Fibroblast of skin of left quadriceps (primary cell): ENCODE measurements at places on chromosomes 7 and 10.

- DNase-seq = no peak
Observed at GRCh38 chr10:71978476-71978875, 14.3 kb downstream of the CHST3 start.

GRCh38 chr7:149489391-149490024, 8.1 kb downstream of the ZNF746 start:
- DNase-seq = no peak

GRCh38 chr7:132240821-132241422, 335.3 kb downstream of the PLXNA4 start:
- no peak for DNase-seq

DNA sequence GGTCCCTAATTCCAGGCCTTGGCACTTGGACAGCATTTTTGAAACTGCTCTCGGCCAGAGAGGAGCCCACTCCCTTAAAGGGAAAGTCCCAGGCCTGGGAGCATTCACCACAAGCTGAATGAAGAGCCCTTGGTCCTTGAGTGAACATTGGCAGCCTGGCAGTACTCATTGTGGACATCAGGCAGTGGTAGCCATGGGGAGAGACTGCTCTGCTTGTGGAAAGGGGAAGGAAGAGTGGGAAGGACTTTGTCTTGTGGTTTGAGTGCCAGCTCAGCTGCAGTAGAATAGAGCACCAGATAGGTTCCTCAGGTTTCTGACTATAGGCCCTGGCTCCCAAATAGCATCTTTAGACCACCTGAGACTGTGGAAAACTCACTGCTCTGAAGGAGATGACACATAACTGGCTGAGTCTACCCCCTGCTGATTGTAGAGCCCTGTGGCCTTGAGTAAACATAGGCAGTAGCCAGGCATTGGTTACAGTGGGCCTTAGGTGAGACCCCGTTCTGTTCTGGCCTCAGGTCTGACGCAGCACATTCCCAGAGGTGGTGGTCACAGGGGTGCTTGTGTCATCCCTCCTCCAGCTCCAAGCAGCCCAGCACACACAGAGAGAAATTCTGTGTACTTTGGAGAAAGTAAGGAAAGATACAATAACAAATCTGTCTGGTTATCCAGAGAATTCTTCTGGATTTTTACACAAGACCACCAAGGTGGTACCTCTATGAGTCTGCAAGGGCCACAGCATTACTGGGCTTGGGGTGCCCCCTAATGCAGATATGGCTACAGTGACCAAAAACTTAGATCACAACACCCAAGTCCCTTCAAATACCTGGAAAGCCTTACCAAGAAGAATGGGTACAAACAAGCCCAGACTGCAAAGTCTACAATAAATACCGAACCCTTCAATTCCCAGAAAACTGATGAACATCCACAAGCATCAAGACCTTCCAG, 153.8 kb downstream of the GNAI1 start:
- no peak for DNase-seq

DNA sequence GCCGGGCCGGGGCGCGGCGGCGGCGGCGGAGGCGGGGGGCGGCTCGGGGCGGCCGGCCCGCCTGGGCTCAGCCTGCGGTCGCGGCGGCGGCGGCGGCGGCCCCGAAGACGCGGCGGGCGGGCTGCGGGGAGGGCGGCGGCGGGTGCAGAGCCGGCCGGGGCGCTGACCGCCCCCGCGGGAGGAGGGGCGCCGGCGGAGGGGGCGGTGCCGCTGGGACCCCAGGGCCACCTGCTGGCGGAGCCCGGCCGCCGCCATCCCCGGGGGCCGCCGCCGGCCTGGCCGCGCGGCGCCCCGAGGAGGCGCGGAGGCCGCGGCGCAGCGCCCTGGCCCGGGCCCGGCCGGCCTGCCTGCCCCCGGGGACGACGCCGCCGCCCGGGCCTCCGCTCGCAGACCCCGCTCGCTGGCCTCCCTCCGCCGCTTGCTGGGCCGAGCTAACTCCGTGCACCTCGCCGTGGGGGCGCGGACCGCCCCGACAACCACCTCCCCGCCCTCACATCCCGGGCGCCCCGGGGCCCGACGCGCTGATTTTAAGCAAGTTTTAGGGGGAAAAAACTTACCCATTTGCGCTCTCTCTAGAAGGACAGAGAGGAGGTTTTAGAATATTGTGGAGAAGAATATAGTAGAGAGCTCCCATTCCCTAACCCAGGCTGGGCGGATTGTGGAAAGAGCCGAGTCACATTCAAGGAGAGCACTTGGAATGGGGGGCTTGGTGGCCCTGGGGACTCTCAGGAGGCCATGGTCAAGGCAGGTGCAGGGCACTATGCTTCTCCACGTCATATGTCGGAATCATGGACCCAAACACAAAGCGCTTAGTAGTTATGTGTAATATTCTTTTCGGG, at the start of gene BEND7:
TSS of gene BEND7 (minus strand) at position 140 of the 839 bp plus-strand sequence. CDS start 481 bp downstream, outside the sequence.
- no peak for DNase-seq

GRCh38 chr10:106618646-106619045, 545.9 kb downstream of the SORCS1 start:
- no peak for DNase-seq

DNA sequence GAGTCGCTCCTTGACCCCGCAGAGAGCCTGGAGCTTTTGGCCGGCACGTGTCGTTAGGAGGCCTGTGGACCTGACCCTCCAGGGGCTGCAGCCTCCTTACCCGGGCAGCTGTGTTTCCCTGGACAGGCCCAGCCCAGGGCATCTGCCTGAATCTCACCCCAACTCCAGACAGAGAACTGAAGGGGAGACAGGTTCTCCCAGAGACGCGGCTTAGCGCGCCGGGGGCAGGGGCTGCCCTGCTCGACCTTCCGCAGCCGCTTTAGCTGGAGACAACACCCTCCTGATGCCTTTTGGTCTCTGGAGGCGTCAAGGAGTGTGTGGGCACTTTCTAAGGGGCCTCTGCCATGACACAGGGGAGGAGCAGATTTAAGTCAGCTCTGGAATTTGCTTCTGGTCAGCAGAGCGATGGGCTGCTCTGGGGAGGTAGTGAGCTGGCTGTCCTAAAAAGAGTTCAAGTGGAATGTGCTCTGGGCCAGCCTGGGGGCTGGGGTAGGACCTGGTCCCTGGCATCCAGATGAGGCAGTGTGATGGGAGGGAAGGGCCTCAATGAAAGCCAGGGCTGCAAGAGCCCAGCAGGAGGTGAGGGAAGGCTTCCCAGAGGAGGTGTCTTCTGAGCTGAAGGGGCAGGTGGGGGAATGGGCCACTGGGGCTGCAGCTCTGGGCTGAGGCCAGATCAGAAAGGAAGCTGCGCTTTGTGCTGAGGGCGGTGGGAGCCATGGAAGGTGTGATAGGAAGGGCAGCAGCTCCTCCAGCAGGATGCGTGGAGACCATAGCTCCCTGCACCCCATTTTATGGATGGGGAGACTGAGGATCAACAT, 5.8 kb downstream of the GRIFIN start:
- no peak for DNase-seq

DNA sequence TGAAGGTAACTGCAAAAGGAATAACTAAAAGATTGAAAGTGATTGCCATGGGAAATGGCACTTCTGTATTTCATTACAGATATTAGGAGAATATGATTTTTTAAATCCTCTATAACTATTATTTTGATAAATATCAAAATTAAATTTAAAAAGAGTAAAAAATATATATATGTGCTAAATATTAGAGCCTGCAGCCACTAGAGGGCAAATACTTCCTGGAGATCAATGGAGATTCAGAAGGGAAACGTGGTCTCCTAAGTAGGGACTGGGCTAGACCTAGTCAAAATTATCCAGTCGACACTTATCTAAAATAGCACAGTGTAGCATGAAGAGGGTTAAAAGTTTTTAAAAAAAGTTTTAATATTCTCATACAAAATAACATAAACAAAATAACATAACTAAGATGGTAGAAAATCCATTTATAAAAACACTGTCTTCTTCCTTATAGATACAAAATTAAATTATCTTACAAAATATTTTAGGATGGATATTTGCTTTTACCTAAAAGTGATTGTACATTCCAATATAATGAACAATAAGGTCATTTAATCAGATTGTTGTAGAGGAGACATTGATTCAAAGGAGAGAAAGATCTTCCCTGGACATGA, 434.3 kb downstream of the MDFIC start:
- DNase-seq = no peak

DNA sequence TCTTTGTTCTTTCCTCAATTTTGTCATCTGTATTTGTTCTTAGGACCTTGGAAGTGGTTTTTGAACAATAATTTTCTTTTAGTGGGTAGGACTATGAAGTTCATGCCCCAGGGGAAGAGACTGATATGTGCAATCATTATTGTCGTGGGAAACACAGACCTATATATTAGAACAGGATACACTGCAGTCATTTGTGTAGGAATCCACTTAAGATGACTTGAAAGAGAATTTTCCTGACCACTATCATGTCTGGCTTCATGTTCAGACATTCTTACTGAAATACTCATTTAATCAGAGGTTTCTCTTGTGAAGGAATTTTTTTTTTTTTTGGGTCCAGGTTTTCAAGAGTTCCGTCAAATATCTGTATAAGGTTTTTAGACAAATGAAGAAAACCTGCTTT, 163.6 kb downstream of the SUGCT start:
- DNase-seq = peak; percentile 65

- DNase-seq = no peak
Observed at GRCh38 chr7:50544992-50545391, 20.2 kb downstream of the DDC start.

GRCh38 chr10:5234106-5234860, 37.6 kb downstream of the AKR1C4 start:
- DNase-seq = peak; percentile 14

DNA sequence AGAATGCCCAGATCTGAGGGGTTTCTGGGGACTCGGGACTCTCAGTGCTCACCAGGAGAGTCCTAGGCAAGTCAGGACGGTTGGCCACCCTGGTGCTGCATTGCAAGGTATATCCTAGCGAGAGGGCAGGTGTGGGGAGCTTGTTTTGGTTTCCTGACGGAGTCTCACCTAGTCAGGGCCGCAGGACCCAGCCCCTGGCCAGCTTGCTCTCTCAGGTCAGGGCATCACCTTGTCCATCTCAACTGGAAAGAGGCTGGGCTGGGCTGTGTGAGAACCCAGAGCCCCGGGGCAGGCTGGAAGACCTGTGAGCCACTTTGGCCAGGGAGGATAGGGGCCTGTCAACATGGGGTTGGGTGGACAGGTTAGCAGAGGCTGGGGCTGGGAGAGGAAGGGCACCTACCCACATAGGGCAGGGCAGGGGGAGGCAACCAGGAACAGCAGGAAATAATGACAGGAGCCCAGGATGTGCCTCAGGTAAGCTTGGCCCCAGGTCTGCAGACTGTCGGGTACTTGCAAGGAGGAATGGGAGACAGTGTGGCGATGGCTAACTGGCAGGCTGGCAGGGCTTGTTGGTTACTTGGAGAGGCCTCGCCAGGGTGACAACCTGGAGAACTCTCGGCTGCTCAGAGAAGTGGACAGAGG, 31.5 kb downstream of the DNAJB12 start:
- no peak for DNase-seq

GRCh38 chr7:112789453-112789816, 758 bp downstream of the TMEM168 start:
- DNase-seq = no peak

- no peak for DNase-seq
Observed at GRCh38 chr7:29140873-29141468, 5.4 kb downstream of the CPVL start.

DNA sequence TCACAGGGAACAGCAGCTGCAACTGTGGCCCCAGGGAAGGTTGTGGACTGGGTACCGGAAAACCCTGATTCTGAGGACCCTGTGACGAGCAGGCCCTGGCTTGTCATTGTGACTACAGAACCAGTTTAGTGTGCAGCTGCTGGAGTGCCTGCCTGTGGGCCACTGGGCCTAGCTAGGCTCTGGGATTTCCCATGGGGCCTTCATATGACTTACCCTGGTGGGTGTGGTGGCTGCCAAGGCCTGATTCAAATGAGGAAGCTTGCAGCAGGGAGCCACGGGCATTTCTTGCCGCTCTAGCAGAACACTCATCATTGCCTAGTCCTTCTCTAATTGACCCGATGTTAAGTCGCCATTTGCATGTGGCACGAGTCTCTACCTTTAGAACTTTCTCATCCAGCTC, 14.7 kb upstream of the CAMK2G start:
- no peak for DNase-seq

GRCh38 chr7:130486954-130487436, 4.9 kb upstream of the MEST start:
- DNase-seq = no peak

GRCh38 chr7:25515633-25516275, 287.5 kb upstream of the NPVF start:
- DNase-seq = no peak

DNA sequence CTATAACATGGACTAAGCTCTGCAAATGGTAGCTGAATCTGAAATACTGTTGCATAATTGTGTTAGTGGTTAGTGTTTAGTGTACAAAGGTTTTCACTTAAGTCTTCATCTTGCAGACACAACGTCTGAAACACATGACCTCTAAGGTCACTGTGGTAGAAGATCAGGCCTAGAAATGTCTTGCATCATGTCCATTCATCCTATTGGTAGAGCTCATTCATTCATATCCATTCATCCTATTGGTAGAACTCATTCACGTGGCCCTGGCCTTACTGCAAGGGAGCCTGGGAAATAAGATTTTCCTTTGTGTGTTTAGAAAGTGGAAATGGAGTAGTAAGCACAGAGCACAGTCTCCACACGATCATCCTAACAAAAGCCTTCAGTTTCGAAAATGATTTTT, 485.8 kb downstream of the PLXNA4 start:
- no peak for DNase-seq

- DNase-seq = no peak
Observed at GRCh38 chr7:43484678-43485395, 98.1 kb upstream of the STK17A start.

GRCh38 chr7:27723085-27723484, 16.9 kb upstream of the TAX1BP1 start:
- DNase-seq = no peak

DNA sequence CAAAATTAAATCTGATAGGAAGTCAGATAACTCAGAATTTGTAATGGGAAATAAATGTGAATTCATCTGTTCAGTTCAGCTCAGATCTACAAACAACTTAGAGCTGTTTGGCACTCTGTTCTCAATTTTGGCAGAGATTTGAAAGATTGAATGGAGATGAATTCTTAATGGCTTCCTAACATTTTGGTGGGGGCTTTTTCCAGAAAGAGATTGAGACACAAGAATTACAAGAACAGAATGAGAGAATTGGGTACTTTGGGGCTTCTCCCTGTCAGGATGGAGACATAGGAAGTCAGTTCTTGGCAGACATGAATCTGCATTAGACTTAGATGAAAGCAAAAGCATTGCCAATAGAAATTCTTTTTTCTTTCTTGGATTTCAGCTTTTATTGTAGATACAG, 39.0 kb upstream of the PTPRZ1 start:
- no peak for DNase-seq

GRCh38 chr7:35316549-35316948, 62.6 kb upstream of the TBX20 start:
- DNase-seq = no peak

DNA sequence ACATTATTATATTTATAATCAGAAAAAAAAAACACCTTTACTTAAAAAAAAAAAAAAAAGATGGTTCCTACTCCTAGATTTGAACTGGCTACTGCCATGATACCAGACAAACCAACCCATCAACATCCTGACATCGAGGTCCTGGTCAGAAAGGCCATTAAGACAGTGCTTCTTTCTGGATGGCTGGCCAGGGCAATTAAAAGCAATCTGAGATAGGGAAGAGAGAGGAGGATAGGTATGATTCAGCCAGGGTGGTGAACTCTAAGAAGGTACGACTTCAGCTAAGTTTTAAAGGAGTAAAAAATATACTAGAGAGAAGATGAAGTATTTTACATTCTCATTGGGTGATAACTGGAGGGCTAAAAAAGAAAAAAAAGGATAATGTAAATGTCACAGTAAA, 139.0 kb downstream of the DOCK4 start:
- no peak for DNase-seq
